ENCODE measurements at places on chromosomes 5 and 9.

DNA sequence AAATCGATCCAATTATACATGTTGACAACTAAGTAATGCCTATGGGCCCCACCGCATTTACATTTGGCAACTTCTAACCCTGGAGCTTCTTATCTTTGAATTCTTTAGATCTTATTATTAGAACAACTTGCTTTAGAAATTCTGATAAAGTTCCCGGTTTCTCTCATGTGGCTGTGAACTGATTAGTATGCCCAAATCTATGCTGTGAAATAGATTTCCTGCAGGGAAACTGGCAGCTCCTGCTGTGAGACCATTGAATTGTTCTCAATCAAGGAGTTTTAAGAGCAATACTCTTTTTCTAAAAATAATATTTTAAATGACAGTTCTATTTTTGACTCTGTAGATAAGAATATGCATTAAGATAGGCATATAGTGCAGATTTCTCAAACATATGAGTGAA is 177.5 kb downstream of the GABRB2 start:
- DNase-seq = no peak

DNA sequence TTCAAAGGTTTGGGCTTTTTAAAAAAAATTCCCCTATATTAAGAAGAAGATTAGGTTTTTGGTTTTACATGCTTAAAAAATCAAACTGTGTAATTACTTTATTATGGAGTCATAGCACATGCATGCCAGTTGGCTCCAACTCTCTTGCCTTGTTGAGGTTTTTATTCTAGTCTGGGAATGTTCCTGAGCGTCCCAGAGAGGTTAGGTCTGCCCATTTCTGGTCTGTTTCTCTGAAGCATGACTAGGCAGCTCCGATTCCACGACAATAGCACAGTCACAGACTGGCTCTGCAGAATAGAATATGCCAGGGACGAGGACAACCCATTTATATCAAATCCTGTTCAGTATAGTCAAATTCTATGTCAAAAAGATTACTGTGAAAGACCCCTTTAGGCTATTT is 217.0 kb downstream of the PCSK5 start:
- peak; percentile 6 for DNase-seq

GRCh38 chr9:16708656-16709435 is 161.6 kb downstream of the BNC2 start:
- DNase-seq = no peak

DNA sequence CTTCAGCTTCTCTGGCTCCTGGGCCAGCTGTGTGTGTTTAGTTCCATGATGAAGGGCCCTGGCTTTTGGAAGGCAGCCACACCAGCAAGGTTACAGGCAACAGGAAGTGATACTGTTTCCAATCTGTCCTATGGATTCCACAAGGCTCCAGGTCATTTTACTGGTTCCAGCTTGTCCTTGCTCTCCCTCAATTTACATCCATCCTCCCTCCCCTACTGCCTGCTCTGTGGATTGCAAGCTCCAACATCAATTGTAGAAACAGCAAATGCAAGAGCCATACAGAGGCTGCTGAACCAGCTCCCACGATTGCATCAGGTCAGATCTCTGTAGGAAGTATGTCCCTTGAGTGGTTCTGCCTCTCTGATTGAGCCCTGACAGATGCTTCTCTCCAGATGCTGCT is 409.8 kb downstream of the NTRK2 start:
- no peak for DNase-seq

- no peak for DNase-seq
Measured at GRCh38 chr9:99852617-99853016, 30.9 kb downstream of the NR4A3 start.

DNA sequence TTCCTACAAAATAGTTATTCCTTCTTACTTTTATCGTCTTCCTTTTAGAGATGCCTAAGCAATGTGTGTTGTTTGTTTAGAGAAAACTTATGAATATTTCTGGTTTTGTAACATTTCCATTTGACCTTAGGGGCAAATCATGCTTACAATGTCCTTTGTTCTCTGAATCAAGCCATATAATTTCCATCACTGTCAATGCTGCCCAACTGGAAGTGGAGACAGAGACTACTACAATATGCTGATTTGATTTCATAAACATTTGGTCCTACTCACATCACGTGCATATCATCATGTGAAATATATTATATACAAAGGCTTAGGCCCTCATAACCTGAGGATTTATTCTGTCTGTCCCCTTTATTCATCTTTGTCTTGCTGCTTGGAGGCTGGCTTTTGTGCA is 183.2 kb upstream of the CD180 start:
- no peak for DNase-seq

DNA sequence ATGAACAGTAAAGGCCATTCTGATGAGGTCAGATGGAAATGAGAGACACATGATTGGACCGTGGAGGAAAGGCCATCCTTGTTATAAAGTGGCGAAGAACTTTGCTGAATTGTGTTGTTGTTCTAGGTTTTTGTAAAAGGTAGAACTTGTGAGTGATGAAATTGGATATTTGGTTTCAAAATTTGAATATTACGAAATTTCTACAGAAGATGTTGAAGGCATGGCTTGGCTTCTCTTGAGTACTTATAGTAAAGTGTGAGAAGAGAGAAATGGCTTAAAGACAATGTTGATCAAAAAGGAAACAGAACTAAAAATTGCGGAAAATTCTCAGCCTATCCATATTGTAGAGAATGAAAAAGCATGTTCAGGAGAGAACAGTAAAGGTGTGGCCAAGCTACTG is 166.6 kb upstream of the S1PR3 start:
- no peak for DNase-seq
